ENCODE measurements at places on chromosomes 4 and X. TPM values are rescaled to one million over a fixed set of nuclear protein-coding genes. Genes with fewer than 3 reads are reported as not detected.

DNA sequence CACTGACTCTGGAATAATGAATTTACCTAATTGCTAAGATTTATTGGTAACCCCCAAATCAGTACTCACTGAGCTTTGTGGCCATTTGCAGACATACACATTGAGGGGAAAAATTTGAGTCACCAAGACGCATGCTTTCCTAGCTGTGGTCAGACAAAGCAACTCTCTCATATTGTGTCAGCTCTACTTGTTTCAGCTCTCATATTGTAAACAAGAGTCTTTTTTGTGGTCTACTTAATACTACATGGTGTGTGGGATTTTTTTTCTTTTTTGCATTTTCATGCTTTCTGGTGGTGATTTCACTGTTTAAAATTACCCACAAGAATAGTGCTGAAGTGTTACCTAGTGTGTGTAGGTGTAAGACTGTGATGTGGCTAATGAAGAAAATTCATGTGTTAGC lies 428.2 kb upstream of the GALNT7 start:
- DNase-seq: no peak

DNA sequence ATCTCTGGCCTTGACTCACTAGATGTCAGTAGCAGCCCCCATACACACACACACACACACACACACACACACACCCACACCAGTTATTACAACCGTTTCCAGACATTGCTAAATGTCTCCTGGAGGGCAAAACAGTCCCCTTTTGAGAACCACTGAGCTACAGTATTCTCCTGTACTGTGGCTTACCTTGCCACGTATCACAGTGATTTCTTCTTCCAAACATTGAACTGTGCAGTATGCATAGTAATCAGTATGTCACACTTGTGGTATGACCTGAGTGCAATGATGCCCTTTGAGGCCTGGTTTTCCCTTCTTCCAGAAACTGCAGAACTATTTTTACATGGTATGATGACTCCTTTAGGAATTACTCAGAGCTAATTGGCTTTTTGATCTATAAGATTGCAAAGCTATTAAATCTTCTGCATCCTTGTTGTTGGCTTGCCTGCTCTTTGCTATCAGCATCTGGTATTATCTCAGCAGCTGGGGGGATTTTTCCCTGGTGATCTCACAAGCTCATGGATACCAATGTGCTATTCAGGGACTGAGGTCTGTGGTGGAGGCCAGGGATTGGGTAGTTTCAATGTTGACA lies 3.6 kb upstream of the THOC2 start:
- peak; percentile 33 for DNase-seq

DNA sequence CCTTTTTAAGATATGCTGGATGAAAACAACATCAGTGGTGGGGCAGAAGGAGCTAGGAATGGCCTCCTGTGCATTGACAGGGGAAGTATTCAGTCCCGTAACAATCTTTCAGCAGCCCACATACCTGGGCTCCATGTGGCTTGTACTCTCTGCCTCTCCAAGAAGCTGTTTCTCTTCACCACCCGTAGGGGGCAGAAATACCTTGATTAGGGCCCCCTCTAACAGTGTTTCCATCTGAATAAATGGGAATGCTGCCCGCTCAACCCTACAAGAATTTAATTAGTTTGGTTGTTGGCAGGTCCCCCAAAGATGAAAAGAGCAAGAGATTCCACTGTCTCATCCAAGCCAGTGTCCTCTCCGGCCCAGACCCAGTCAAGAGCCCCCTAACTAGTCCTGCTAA lies 155.2 kb downstream of the SMIM20 start:
- DNase-seq: peak; percentile 54

DNA sequence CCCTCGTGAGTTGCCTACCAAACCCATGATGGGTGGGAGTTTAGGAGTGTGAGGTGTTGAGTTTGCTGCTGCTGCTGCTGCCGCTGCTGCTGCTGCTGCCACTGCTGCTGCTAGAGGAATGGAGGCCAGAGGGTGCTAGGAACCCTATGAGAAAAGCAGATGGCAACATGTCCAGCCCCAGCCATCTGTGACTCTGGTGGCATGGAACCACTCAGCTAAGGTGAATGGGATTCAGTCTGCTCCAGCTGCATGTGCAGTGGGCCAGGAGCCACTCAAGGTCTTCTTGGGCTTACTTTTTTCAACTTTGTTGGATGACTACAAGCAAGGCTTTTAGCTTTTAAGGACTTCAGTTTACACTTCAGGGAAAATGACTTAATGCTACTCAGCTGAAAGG lies 103.8 kb downstream of the RTL5 start:
- no peak for DNase-seq

- DNase-seq: no peak
Observed at GRCh38 chr4:13102092-13102742, 381.9 kb downstream of the RAB28 start.

DNA sequence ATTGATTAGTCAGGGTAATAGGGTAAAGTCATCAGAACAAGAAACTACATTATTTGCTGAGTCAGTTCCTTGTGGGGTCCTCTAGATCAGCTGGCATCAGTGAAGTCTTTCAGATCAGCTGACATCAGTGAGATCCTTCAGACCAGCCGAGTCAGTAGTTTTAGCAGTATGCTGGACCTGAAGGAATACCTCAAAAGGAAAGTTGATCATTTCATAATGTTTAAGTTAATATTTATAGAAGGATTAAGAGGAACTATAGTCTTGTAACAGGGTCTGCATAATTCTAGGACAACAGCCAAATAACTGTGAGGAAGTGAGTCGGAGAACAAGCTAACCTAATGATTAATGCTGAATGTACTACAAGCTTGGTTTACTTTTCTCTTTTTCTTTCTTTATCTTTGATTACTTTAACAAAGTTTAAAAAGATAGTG lies 958 bp upstream of the UGT2B7 start:
- DNase-seq: no peak

DNA sequence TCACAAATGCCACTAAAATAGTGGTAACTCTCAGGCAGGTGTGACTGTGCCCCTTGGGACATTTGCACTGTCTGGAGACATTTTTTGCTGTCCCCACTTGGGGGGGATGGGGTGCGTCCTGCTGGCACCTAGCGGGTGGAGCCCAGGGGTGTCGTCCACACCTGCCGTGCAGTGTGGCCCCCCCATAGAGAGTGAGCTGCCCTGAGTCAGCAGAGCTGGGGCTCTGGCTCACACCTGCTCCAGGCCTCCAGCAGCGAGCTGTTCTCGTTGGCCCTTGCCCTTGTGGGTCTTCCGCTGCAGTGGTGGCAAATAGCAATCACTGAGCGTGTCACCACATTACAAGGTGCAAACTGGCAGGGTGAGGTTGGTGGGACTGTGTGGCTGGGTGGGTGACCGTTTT lies 64.6 kb downstream of the CLDN34 start:
- DNase-seq: no peak

DNA sequence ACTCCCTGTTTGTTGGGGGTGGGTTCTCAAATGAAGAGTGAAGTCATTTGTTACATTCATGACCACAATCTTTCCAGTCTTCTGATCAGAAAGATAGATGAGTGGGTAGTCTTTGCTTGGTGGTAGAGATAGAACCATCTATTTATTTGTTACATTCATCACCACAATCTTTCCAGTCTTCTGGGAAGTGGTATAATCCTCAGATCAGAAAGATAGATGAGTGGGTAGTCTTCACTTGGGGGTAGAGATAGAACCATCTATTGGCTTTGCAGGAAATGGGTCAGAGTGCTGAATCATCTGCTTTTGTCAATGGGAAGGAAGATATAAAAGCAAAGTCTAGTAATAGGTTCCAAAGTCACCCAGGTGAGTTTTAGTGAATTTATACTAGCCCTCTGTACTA lies 64.2 kb upstream of the EPGN start:
- DNase-seq: no peak

DNA sequence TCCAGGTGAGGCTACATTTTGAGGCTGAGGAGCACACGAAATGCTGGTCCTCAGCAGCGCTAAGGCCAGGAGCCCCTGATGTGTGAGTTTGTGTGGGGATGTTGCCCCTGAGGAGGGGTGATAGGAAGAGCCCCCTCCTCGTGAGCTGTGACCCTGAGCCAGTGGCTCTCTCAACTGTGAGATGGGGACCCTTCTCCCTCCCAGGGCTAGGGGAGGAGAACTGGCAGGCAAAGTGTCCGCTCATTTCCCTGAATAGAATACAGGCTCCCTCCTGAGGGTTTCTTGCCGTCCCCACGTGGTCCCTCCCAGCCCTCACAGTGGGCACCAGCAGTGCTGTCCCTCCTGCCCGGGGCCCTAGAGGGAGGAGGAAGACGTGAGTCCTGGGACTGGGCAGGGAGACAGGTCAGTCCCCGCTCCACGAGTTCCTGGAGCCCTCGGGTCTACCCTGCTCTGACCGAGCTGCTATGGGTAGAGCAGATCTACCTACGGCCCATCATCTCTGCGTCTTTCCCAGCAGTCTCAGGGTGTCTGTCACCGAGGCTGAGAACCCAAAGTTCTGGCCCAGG lies 21.0 kb upstream of the TBC1D14 start:
- no peak for DNase-seq

DNA sequence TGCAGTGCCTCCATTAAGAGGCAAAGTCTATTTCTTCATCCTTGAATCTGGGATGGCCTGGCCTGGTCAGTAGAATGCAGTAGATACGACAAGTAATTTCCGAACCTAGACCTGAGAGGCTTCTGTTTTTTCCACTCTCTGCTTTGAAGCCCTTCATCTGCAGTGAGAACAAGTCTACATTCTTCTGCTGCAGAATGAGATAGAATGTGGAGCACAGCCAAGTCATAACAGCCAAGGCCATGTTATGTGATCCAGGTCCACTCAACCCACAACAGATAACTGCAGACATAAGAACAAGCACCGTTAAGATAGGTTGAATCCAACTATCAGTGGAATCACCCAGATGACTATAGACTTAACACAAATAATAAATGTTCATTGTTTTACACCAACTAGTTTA lies 1297.7 kb downstream of the C4orf33 start:
- no peak for DNase-seq

GRCh38 chr4:55256787-55257186 lies 89.3 kb upstream of the SRD5A3 start:
- DNase-seq: no peak

GRCh38 chr4:54945838-54946237 lies 179.6 kb downstream of the KDR start:
- no peak for DNase-seq

DNA sequence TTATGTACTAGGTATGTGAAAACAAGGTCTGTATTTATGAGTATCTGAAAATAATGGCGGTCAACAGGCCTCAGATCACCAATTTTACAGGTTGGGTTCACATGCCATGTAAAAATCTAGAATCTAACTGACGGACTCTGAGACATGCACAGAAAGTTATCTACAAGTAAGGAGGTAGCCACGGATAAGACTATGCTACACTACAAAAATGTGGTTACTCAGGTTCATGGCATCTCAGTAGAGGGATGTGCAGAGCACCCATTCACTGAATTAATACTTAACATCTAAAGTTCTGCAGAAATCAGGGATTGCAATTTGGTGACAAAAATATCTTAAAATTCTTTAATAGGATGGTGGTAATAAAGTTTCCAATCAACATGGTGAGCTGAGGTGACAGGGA lies 155.9 kb downstream of the APBB2 start:
- no peak for DNase-seq

DNA sequence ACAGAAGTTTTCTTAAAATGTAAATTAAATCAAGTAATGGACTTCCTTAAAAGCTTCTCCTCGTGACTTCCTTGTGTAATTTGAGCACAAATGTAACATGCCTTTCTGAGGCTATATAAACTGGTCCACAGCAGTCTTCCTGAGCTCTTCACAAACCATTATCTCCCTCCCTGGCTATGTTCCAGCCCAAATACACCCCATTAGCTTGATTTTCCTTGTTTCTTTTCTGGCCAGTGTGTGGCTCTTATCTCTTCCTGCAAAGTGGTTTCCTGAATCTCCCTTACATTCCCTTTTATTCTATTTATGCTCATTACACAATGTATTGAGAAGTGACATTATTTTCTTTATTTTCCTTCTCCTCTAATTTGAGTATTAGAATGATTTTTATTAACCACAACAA lies 1085.3 kb upstream of the PCDH10 start:
- DNase-seq: no peak

DNA sequence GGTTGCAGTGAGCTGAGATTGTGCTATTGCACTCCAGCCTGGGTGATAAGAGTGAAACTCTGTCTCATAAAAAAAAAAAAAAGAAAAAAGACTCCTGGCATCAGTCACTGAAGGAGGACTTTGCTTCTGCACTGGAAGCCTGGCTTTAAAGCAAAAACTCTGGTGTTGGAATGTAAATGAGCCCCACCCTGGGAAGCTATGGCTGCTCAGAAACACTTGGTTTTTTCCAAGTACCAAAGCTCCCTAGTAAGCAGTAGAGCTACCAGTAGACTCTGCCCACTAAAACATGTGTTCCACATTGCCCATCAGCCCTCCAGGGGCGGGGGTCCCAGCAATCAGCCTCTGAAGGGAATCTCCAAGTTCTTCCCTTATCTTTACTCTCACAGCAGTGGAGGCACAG lies 154.4 kb downstream of the SHROOM3 start:
- peak; percentile 17 for DNase-seq

DNA sequence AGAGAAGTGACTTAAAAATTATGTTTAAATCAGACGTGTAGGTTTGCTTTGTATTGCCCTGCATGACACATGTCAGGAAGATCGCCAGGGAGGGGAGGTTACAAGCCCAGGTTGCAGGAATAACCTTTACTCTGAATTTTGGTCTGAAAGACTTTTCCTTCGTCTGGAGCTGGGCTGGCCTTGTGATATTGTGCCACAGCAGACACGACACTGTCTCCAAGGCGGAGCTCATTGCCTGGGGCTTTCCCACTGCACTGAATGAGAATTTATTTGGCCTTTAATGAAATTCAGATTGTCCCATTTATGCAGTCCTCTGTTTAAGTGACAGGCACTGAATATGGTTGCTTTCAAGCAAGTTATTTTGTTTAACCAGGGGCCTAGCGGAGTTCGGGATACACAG lies 45.1 kb downstream of the RHOH start:
- DNase-seq: no peak

GRCh38 chr4:163380703-163381102 lies 37.0 kb downstream of the NPY5R start:
- no peak for DNase-seq

- DNase-seq: no peak
Observed at GRCh38 chr4:56321251-56321650, 66.0 kb downstream of the AASDH start.

- DNase-seq: peak; percentile 61
Observed at GRCh38 chr4:108155373-108155772, 13.4 kb downstream of the LEF1 start.

DNA sequence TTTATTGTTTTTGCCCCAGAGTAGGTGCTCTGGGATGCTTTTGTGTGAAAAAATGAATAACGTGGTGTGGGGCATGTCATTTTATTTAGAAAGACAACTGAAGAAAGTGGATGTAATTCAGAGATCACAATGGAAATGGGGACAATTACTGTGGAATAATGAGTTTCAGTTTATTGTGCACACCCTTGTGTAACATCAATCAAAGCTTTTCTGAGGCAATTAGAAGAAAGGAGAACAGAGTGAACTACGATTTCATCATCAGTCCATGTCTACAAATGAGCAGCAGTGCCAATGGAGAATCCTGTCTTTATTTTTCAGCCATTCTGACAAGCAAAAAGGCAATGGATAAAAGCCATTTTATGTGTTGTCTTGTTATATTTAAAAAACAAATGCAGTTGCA lies 339.2 kb downstream of the TMA16 start:
- no peak for DNase-seq

- peak; percentile 13 for DNase-seq
Observed at GRCh38 chrX:24282381-24283126, 31.3 kb downstream of the SUPT20HL2 start.

Gene NAP1L3
- total RNA-seq: 19.1 TPM

Gene EXOSC9
- 71.6 TPM for total RNA-seq

Gene SLC2A9
- total RNA-seq: 1.2 TPM

Gene SPIN2B
- 2.7 TPM for total RNA-seq

Gene BMP3
- total RNA-seq: 0.63 TPM

Gene REPS2
- 0.97 TPM for total RNA-seq
